Activated CD8-positive, alpha-beta T cell treated with anti-CD3 and anti-CD28 coated beads, Interleukin-2, amount 10 ng/mL, durations not matched to agents 7 days and 5 days (primary cell): ENCODE measurements at places on chromosomes 2 and 18. TPM values are rescaled to one million over a fixed set of nuclear protein-coding genes. Genes with fewer than 3 reads are reported as not detected.

GRCh38 chr18:40258311-40258710 is 1696.7 kb upstream of the PIK3C3 start:
- no peak for DNase-seq
- no peaks in the 10 kb centered on the region for H3K36me3 ChIP-seq
- H3K4me1 ChIP-seq, result no peaks in the 10 kb centered on the region
- no peaks in the 10 kb centered on the region for H3K27me3 ChIP-seq
- no peak overlapping the region for H3K4me3 ChIP-seq

DNA sequence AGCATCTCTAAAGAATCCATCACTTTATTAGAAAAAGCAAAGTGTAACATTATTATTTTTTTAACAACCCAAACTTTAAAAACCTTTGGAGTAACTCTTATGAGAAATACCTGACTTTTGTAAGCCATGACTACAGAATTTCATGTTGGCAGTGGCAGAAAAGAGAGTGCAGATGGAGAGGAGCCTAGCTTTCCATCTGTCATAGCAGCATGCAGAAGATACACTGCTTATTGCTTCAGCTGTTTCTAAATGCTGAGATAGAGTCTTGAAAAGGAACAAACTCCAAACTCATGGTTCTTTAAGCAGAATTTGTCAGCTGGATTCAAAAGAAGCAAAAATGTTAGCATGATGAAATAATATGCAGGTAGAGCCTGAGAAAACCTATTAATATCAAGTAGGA is 1130.3 kb downstream of the DPP10 start:
- H3K36me3 ChIP-seq, result peaks cover 2% of the 10 kb centered on the region
- DNase-seq, result no peak
- H3K27me3 ChIP-seq, result no peaks in the 10 kb centered on the region
- H3K27ac ChIP-seq, result no peak overlapping the region

- no peak overlapping the region for H3K27ac ChIP-seq
- H3K4me1 ChIP-seq, result no peaks in the 10 kb centered on the region
- H3K27me3 ChIP-seq, result no peaks in the 10 kb centered on the region
- no peak overlapping the region for H3K4me3 ChIP-seq
- DNase-seq, result no peak
These were observed 419.5 kb downstream of the NUP35 start for GRCh38 chr2:183543731-183544130.

- no peak overlapping the region for H3K4me3 ChIP-seq
- peaks cover 7% of the 10 kb centered on the region for H3K4me1 ChIP-seq
- H3K27me3 ChIP-seq, result no peaks in the 10 kb centered on the region
- no peak overlapping the region for H3K27ac ChIP-seq
- no peaks in the 10 kb centered on the region for H3K36me3 ChIP-seq
- no peak for DNase-seq
These were observed 263.8 kb downstream of the PHLPP1 start for GRCh38 chr18:62979176-62979575.

DNA sequence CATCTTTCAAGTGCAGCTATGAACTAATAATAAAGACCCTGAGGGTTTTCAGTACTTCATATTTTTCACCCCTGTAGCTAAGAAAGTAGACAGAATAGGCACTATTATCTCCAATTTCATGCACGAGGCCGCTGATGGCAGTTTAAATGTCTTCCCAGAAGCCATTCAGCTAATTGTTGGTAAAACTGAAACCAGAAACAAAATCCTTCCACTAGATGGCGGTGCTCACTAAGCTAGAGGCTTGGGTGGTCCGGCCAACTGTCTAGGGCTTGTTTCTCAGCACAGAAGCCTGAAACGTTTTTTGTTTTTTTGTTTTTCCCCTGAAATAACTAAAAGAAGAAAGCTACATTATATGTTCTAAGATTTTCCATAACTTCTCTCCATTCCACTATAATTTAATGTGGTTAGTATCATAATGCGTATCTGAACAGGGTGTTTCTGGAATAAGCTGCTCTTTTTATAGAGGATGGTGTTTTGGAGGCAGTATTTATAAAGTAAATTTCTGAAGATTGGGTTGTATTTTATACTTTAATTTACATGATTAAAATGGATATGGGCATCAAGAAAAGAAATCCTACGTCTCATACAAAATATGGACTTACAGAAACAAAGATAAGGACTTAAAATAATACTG is 159.4 kb downstream of the PIK3C3 start:
- peak overlapping the region; percentile 65 for H3K27ac ChIP-seq
- DNase-seq, result peak; percentile 76
- peaks cover 8% of the 10 kb centered on the region for H3K27me3 ChIP-seq
- H3K4me1 ChIP-seq, result peaks cover 12% of the 10 kb centered on the region

- peaks cover 44% of the 10 kb centered on the region for H3K36me3 ChIP-seq
- DNase-seq, result no peak
- peaks cover 36% of the 10 kb centered on the region for H3K4me1 ChIP-seq
- H3K27me3 ChIP-seq, result no peaks in the 10 kb centered on the region
- no peak overlapping the region for H3K27ac ChIP-seq
- H3K4me3 ChIP-seq, result no peak overlapping the region
These were observed 4.0 kb downstream of the RNMT start for GRCh38 chr18:13730481-13730880.

Gene DYNAP
- total RNA-seq, result not detected

Gene IL36G
- total RNA-seq, result not detected

GRCh38 chr2:23709311-23709710 is 217.6 kb downstream of the ATAD2B start:
- no peaks in the 10 kb centered on the region for H3K27me3 ChIP-seq
- no peak for DNase-seq
- H3K27ac ChIP-seq, result no peak overlapping the region
- peaks cover 8% of the 10 kb centered on the region for H3K36me3 ChIP-seq

Gene FER1L5
- total RNA-seq, result not detected
